ENCODE measurements at places on chromosomes 5 and 9.

DNA sequence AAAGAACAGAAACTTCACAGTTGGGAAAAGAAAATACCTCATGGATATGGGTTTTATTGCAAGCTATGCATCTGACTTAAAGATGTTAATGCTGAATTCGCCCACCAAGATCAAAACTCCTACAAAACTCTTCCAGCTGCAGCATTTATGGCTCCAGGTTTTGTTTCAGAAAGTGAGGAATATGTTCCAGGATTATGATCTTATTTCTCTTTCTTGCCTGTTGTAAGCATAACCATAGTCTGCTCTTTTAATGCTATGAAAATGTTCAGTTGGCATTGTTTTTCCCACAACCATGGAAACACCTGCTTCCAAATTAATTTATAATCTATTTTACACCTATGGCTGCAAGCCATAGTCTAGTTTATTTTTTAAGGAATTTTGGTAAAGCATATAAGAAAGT lies 34.9 kb upstream of the FST start:
- no peak for DNase-seq

DNA sequence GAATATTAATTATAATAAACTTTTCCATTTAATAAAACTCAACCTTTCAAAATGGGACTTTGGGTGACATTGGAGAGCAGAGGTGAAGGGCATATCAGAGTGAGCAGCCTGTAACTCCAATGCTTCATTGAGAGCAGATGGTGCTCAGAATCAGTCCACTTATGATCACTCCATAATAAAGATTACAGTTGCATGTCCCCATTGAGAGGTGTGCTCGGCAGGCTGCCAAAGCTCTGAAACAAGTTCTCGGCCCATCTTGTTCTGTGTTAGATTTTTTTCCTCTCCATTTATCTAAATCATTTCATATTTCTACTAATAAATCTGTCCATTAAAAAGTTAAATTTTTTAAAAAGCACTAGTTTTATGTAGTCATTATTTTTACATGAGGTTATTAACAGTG lies 1786.4 kb upstream of the WWC1 start:
- DNase-seq, result no peak

DNA sequence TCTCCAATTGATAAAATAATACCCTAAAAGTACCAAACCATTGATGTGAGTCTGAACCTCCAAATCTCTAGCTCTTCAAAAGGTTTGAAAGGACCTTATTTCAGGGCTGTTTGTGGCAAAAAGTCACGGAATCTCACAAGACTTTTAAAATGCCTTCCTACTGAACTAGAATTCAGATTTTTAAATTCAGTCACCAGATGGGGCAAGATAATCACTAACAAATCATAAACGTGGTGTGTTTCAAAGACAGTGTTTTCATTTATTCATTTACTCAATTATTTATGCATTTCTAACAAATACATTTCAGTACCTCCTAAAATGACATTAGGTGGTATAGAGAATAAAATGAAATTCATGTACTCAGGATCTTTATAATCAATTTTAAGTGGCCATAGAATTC lies 68.2 kb upstream of the SMC2 start:
- no peak for DNase-seq

GRCh38 chr5:123278284-123278683 lies 144.9 kb downstream of the CEP120 start:
- DNase-seq, result no peak

DNA sequence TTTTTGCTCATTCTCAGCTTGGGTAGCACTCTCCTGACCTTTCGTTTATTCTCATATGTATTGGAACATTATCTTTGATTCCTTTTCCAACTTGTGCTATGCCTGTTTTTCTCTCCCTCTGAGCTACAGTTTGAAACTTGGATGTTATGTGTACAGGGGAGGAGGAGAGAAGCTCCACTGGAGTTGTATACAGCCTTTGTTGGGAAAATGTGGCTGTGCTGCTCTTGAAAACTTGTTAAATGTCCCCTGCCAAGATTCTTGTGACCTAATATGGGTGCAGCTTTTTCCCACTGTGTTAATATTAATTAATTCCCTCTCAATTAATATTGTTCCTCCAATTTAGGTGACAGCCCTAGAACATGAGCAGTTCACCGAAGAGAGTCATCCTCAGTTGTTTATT lies 235.4 kb downstream of the AOPEP start:
- no peak for DNase-seq

DNA sequence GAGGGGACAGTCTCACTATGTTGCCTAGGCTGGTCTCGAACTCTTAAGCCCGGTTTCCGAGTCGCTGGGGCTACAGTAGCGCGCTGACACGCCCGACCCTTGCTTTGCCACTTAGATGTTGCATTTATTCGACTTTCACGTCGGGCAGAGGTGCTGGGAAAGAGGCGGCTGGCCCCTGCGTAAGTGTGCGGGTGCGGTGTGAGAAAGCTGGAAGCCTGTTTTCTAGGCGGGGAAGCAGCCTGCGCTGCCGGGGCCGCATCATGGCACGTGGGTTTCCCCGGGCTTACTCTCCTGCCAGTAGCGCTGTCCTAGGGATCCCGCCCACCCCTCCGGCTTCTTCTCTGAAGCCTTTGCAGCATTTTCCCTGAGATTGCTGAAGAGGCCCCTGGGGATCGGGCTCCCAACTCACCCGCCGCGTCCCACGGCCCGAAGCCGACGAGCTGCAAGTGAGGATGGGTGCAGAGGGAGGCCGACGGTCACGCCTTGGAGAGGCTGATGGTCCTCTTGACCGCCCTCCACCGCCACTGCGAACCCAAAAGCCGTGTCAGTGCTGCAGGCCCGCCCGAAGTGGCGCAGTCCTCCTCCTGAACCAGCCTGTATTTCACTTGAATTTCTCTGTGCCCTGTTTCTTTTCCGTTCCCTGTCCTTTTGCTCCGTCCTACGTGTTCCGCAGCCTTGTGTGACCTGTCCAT lies 5.8 kb upstream of the TRIM41 start:
- no peak for DNase-seq

DNA sequence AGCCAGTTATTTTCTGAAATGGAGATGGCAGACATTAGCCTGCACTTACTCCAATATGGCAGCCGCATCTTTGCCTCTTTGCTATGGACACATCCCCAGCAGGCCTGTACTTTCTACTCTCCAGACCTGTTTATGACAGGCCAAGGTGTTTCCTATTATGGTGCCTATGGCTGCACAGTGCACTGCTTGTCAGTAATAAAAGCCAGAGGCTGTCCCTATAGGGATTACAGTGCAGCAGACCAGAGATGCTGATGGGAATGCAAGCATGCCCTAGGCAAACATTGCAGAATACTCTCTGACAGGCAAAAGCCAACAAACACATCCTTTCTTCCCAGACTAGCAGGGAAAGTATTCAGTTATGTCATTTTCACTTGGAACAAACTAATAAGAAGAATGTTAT lies 442.9 kb downstream of the RAB3C start:
- no peak for DNase-seq

DNA sequence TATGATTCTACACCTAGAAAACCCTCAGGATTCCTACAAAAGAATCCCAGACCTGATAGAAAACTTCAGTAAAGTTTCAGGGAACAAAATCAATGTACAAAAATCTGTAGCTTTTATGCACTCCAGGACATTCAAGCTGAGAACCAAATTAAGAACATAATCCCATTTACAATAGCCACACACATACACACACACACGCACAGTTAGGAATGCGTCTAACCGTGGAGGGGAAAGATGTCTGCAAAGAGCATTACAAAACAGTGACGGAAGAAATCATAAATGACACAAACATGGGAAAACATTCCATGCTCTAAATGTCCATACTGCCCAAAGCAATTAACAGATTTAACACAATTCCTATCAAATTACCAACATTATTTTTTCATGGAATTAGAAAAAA lies 51.4 kb upstream of the CAST start:
- no peak for DNase-seq

- no peak for DNase-seq
Observed at GRCh38 chr9:114450181-114450580, 55.1 kb downstream of the WHRN start.

DNA sequence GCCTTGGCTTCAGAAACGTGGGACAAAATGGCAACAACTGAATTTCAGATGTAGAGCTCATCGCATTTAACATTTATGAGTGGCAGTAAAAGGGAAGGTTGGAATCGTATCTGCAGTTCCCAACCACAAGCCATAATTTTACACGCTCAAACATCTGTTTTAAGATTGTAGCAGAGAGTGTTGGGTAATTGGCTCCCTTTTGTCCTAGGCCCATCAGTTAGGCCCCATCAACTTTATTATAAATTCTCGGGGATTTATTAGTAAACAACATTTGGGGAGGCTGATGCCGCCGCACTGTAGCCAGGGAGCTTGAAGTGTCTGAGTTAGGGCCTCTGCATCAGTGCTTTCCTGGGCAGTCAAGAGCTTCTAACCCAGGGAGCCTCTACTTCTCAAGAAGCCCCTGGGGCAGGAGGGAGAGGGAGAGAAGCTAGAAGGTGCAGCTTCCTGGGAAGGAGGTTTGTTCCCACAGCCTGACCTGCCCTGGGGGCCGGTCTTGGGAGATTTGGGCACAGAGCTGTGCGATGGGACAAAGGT lies 66.2 kb downstream of the HSPA4 start:
- DNase-seq, result no peak

- DNase-seq, result no peak
Observed at GRCh38 chr5:175590471-175590881, 67.4 kb upstream of the HRH2 start.

DNA sequence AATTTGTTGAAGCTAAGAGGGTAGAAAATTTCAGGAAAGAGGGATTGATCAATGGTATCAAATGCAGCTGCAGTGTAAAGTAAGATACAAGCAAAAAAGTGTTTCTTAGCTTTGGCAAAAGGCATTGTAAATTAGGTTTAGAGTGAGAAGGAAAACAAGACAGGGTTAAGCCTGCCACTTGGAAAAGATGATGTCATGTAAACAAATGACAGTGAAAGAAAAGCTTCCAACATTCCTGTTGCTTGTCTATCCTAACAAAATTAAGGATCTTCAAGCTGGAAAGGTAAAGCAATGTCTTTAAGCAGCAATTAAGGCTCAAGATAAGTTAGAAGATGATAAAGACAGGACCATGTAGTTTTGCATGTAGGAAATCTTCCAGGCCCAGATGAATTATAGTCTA lies 139.1 kb upstream of the PPP2R2B start:
- no peak for DNase-seq

DNA sequence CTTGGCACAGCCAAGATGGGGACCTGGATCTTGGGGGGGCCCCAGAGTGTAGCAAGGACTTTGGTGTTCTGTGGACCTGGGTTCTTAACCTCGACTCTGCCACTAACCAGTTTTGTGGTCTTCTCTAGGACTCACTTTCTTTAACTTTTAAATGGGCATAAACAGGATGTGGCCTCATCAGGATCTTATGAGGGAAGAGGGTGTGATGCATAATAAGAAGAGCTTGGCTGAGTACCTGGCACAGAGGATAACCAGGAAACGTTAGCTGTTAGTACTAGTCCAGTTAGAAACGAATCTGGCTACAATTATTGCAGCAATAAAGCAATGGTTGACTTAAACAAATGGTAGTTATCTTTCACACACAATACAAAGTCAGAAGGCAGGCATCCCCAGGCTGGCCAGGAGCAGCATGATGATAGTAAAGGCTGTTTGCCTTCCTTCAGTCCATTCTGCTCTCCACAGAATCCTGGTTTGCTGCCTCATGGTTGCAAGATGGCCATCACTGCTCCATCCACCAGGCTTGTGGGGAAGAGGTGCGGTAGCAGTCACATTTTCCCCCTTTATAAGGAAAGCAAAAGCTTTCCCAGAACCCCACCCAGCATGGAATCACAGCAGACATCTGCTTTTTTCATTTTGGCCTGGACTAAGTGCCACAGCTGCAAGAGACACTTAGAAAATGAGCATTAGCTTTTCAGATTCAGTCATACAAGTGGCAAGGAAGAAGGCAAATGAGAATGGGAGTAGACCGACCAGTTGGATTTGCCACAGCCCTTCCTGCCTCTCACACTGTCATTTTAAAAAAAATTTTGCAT lies 225.0 kb downstream of the AOPEP start:
- DNase-seq, result no peak

GRCh38 chr5:75185763-75186162 lies 50.9 kb downstream of the ANKRD31 start:
- no peak for DNase-seq

DNA sequence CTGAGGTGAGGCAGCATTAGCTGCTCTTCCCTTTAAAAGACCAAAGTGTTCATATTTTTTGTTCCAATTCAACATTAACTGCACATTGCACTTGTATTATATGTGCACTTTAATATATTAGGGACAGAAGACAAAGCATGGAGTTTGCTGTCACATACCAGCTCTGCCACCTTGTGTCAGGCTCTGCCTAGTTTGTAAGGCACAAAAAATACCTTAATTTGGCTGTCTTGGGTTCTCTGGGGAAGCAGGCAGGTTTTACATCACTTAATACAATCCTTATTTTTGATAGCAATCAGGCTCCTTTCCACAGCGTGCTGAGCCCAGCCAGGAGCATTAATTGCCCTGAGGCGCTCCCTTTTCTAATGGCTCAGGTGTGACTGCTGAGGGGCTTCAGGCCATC lies 131.8 kb downstream of the SCAMP1 start:
- DNase-seq, result no peak

- no peak for DNase-seq
Observed at GRCh38 chr9:16152276-16153101, 599.6 kb downstream of the CCDC171 start.

DNA sequence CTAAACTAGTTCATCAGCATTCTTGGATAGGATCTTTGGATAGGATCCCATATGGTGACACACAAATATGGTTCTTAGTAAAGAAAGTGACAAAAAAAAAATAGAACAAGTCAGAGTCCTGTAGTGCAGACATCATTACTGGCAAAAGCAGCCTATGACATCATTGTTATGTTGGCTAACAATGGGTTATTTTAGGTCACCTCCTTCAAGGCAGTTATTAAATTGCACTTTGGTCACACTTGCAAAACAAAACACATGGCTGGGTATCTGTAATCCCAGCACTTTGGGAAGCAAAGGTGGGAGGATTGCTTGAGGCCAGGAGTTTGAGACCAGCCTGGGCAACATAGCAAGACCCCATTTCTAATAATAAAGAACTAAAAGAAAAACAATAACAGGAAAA lies 185.9 kb downstream of the KIAA0825 start:
- no peak for DNase-seq

- DNase-seq, result no peak
Observed at GRCh38 chr5:128193665-128194390, 110.3 kb downstream of the SLC12A2 start.

GRCh38 chr9:110443146-110443865 lies 105.6 kb upstream of the TXNDC8 start:
- DNase-seq, result no peak

DNA sequence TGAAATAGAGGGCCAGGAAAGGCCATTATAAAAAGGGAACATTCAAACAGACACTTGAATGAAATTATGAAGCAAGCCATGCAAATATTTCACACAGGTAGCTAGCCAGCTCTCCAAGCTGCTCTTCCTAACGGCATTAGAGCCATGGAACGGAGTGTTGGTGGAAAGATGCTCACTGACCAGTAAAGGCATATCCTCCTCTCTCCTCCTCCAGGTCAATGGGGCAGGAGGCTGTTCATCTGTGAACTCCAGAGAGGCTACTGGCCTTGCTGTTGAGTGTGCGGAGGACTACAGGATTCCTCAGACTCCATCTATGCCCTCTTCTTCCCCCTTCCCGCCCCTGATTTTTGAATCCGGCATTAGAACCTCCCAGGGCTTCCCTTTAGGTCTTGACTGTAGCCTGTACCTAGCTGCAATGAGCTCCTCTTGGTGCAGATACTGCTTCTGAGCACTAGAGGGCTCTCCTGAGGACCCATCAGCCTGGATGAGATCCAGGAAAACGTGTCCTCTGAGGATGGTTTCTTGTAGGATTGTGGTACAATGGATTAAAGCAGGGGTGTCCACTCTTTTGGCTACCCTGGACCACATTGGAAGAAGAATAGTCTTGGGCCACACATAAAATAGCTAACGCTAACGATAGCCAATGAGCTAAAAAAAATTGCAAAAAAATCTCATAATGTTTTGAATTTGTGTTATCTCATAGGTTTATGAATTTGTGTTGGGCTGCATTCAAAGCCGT lies 162.2 kb downstream of the SREK1 start:
- peak; percentile 35 for DNase-seq
